ENCODE measurements at places on chromosomes 4 and X.

GRCh38 chrX:9312922-9313867 is 151.7 kb upstream of the TBL1X start:
- DNase-seq = peak; percentile 39

GRCh38 chr4:26242451-26242850 is 78.4 kb upstream of the RBPJ start:
- DNase-seq = no peak

- no peak for DNase-seq
Measured at GRCh38 chr4:68960294-68961163, 8.9 kb upstream of the UGT2A3 start.

DNA sequence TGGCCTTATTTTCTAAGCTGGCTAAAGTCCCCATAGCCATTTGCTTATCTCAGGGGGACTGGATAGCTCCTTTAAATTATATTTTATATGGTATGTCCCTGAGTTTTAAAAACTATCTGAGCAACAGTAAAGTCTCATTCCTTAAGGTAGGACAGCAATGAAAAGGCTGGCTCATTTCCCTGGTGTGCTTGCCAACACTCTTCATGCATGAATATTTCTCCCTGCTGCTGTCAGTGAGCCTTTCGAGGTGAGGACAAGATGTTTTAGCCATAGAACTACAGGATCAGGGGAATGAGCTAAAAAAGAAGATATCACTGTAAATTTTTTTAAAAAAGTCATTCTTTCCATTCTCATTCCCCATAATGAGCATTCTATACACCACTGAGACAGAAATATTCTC is 427.3 kb upstream of the FAM241A start:
- no peak for DNase-seq

- DNase-seq = no peak
Measured at GRCh38 chrX:9019151-9019550, 14.8 kb downstream of the FAM9B start.

DNA sequence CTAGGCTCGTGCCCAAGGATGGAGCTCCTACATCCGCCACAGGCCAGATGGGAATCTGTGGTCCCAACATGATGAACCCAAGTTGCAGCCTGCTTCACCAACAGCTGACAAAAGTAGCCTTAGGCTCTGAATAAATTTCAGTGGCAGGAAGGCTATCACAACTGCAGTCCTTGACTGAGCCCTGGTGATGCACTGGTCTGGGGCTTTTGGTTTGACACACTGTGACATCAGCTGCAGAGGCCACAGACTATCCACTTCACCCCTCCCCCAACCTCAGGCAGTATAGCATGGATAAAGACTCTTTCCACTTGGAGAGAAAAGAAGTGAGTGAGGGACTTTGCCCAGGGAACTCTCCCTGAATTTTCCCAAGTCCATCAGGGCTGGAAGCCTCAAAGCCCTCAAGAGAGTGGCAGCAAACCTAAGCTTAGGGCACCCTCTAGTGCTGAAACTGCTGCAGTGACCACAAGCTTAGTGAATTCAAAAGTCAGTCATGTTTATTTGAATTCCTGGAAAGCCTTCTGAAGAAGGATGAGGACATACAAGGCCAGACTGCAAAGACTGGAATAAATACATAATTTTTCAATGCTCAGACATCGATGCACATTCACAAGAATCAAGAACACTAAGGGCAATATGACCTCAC is 135.0 kb upstream of the TENT5D start:
- DNase-seq = no peak

DNA sequence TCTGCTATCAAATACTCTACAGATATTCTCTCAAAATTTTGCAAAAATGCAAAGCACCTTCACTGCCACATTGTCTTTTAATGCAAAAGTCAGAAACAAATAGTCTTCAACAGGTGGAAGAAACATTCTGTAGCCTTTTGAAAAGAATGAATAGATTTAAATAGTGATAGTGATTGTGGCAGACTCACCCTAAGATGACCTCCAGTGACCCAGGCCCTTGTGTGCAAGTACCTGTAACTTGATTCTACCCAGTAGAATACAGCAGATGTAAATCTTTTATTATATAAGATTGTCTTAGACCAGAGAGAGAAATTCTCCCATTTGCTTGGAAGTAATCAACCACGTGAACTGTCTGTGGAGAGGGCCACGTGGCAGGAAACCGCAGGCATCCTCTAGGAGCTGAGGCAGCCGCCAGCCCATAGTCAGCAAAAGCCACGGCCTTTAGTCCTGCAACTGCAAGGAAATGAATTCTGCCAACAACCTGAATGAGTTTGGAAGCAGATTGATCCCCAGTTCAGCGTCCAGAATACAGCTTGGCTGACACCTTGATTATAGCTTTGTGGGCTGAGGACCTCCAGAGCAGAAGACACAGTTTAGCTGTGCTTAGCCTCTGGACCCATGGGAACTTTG is 272.5 kb downstream of the ARHGAP10 start:
- no peak for DNase-seq

GRCh38 chr4:26151615-26152014 is 169.2 kb upstream of the RBPJ start:
- no peak for DNase-seq

GRCh38 chrX:43469391-43470054 is 186.6 kb upstream of the MAOA start:
- DNase-seq = no peak

DNA sequence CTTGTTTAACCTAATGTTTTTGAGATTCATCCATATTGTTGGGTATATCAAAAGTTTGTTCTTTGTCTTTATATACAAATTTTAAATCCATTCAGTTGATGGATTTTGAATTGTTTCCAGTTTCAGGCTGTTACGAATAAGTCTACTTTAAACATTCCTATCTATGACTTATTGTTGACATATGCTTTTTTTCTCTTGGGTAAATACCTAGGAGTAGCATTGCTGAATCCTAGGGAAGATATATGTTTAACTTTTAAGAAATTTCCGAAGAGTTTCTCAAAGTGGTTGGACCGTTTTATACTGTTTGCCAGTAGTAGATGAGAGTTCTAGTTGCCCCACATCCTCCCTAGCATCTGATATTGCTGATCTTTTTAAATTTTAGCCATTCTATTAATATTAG is 60.9 kb upstream of the IL13RA1 start:
- no peak for DNase-seq

DNA sequence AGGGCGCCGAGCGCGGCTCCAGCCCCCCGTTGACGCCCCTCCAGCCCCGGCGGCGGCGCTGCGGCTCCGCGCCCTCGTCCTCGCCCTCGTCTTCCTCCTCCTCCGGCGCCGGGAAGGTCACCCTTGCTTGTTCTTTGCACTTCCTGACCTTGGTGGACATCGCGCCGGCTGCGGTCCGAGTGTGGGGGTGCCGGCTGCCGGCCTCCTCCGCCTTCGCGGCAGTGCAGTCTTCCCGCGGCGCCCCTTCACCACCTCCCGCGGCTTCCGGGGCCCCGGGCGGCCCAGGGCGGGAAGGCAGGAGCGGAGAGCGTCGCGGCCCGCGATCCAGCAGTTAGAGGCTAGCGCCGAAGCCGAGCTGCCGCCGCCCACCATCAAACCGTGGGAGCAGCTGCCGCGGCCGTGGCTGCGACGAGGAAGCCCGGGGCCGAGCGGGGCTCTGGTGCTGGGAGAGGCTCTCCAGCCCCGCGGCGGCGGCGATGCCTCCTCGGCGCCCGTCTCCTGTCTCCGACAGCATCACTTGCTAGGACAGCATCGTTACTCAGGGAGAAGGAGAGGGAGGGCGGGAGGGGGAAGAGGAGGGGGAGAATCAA is at the start of gene TRPC3:
Gene TRPC3 (minus strand): TSS at position 540 of the 590 bp plus-strand sequence. CDS start 380 bp downstream, at position 160.
- DNase-seq = peak; percentile 32

GRCh38 chr4:7325541-7325940 is 109.2 kb downstream of the PSAPL1 start:
- DNase-seq = no peak

DNA sequence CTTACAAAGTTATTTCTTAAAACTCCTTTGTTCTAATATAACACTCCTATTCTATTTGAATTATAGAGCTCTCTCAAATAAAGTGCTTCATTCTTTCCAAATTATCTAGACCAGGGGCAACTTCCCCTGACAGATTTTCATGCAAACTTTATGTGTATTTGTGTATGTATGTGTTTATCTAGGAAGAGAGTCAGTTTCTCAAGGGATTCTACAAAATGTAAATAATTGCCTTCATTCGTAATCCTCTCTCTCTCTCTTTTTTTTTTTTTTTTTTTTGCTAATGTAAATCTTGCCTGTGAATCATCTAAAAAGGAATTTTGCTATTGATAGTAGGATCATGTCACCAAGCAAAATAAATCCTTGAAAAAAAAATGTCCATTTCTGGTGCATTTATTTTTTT is 38.9 kb upstream of the RBPJ start:
- no peak for DNase-seq

- DNase-seq = no peak
Measured at GRCh38 chrX:39527025-39527424, 570.7 kb downstream of the BCOR start.

GRCh38 chr4:145289403-145290076 is 109.2 kb upstream of the OTUD4 start:
- no peak for DNase-seq

DNA sequence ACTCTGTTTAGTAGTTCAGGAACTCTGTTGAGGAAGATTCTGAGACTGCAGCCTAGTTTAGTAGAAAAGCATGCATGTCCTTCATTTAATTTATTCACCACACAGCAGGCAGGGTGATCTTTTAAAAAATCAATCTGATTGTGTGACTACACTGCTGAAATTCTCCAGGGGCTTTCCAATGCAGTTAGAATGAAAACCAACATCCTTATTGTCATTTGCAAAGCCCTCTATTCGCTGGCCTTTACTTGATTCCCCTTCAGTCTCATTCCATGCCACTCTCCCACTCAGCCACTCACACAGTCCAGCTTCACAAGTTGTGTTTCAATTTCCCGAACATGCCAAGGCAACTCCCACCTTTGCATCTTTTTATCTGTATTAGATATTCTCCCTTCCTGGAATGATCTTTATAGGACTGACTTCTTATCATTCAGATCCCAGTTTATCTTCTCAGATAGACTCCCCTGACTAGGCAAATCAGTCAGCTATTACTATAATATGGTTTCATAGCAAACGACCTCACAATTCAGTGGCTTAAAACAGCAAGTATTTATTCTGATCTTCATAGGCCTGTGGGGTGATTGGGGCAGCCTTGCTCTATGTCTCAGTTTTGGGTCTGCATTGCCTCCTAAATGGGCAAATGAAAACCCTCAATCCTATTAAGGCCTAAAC is 21.3 kb upstream of the FTHL17 start:
- DNase-seq = no peak

- DNase-seq = no peak
Measured at GRCh38 chr4:11847167-11847566, 418.5 kb upstream of the HS3ST1 start.

DNA sequence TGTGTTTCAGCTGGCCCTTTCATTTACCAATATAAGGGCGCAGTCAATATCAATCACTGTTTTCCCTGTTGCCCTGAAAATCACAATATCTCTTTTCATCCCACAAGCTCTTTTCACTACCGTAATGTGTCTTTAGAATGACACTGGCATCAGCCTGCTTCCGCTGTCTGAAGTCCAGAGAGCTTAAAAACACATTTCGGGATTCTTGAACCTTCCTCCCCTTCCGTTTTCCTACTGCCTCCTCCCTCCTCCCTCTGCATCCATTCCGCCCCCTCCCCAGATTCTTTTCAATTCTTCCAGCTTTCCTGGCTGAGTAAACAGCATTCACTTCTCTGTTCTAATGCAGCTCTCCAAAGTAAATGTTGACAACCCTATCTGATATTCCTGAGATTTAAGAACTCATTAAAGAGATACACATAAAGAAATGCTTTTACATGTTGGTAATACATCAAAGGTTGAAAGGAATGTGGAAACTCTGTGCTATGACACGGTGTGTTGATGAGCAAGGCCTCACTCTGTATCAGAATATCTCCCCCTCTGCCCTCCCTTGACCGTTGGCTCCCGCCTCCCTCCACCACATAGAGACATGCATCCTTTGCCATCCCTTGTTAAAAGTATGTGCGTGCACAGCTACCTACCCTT is 83.5 kb upstream of the SPRY1 start:
- no peak for DNase-seq

GRCh38 chrX:108362026-108362425 is 76.2 kb downstream of the COL4A6 start:
- DNase-seq = no peak

GRCh38 chrX:107470198-107470597 is 20.7 kb downstream of the FRMPD3 start:
- no peak for DNase-seq

- peak; percentile 63 for DNase-seq
Measured at GRCh38 chr4:153153339-153153871, 50.8 kb upstream of the TRIM2 start.

GRCh38 chrX:141945426-141945825 is 41.7 kb downstream of the MAGEC1 start:
- no peak for DNase-seq

GRCh38 chrX:102966701-102967100 is 29.6 kb downstream of the RAB40AL start:
- DNase-seq = no peak

- DNase-seq = no peak
Measured at GRCh38 chr4:80101071-80101791, 28.2 kb upstream of the ANTXR2 start.

Data from activated B cell treated with CpG ODN at 0.5 μM for 24 hours (primary cell).